DMS79 (cell line): ENCODE measurements at places on chromosomes 13 and 19.

DNA sequence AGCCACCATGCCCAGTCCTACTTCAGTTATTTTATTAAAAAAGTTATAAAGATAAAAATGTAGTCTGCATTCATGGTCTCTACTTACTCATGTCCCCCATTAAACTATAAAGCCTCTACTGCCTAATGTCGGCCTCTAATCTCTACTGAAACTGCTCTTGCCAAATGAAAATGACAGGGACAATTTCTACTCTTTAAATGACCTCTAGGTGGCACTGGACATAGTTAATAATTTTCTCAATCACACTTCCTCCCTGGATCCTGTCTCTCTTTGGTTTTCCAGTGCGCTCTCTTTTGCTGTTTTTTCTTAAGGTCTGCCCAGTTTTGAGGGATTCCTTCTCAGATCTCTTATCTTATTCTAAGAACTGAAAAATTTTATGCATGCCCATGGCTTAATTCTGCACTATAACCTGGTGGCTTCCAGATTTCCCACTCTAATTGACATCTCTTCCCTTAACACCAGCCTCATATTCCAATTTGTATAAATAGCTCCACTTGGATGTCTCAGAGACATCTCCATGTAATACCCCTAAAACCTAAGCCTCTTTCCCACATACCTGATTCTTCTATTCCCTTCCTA is 54.3 kb downstream of the MTMR6 start:
- DNase-seq: peak; percentile 8

DNA sequence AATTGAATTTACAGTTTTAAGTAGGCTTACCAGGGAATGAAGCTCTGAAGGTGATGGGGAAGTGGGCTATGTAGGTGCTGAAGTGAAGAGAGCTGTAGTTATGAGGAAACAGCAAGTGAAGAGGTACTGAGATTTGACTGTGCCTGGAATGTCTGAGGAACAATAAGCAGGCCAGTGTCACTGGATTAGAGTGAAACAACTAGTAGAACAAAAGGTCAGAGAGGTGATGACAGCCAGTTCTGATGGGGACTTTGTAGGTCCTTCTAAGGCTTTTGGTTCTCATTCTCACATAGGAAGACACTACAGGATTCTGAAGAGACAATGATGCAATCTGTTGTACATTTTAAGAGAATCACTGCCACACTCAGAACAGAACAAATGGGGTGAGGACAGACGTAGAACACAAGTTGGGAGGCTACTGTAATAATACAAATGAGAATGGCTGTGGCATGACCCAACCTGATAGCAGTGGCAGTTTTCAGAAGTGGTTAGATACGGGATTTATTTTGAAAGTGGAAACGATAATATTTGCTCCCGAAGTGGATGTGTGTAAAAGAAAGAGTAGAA is 130.8 kb downstream of the MYCBP2 start:
- no peak for DNase-seq

- DNase-seq: peak; percentile 61
Observed at GRCh38 chr13:112873851-112874750, 94.9 kb upstream of the MCF2L start.

DNA sequence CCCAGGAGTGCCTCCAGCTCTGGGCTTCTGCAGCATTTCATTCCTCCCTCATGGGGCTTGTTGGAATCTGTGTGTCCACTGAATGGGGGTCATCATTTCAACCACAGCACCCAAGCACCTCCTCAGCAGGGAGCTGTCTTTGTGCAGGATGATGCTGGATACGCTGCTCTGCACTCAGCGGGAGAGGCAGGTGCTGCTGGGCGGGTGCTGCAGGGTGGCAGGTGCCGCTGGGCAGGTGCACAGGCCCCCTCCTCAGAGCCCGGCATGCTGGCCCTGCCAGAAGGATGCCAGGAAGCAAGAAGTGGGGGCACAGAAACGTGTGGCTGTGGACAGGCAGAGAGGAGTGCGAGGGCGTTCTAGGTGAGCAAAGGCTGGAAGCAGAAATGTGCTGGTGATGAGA is 121.8 kb upstream of the VSTM2B start:
- DNase-seq: peak; percentile 52

- DNase-seq: no peak
Observed at GRCh38 chr13:50543141-50543540, 300.4 kb downstream of the DLEU7 start.

DNA sequence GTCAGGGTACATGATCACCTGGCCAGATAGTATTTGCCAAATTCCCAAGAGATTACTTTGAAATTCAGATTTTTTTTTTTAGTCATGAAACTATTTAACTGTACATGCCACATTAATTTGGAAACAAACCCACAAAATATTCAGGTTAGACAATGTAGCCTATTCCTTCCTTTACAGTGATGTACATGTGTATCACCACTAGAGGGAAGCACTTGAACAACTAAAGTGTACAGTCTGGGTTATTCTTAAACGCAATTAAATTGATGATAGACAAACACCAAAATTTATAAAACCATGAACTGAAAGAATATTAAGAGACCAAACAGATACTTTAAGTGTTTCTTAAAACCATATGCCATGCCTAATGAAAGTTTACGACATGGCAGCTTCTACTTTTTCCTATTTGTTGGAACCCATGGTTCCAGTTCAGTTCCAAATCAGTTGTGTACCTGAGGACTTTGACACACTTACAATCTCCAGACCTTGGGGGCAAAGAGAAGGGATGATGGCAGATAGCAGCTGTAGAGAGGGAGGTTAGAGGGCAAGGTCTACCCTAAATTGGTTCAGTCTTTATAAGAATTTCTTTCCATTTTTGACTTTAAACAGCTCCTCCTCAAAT is 52.8 kb downstream of the TNFSF13B start:
- DNase-seq: peak; percentile 6

- DNase-seq: no peak
Observed at GRCh38 chr19:48907671-48908070, 7.6 kb downstream of the NUCB1 start.
